Left kidney (tissue), 8 donors: ENCODE measurements at places on chromosomes 4 and X. TPM values are rescaled to one million over a fixed set of nuclear protein-coding genes. Genes with fewer than 3 reads are reported as not detected.

The FRG1 gene
- 66.7 TPM for polyA plus RNA-seq

The HDAC6 gene
- 206 TPM for polyA plus RNA-seq

The SYP gene
- 2.6 TPM for polyA plus RNA-seq

The RAB9B gene
- 3.2 TPM for polyA plus RNA-seq

The RPL34 gene
- 1,744 TPM for polyA plus RNA-seq

The GPRASP2 gene
- polyA plus RNA-seq, result 41.7 TPM

The SRPK3 gene
- 0.73 TPM for polyA plus RNA-seq

The SSX4B gene
- not detected for polyA plus RNA-seq

The CT45A1 gene
- polyA plus RNA-seq, result not detected

The SCML2 gene
- 13.1 TPM for polyA plus RNA-seq

The SMIM43 gene
- 0.47 TPM for polyA plus RNA-seq

The PFKFB1 gene
- polyA plus RNA-seq, result 0.73 TPM

The MAGEE2 gene
- 0.70 TPM for polyA plus RNA-seq

The ATOH1 gene
- polyA plus RNA-seq, result not detected

The SASH3 gene
- 1.3 TPM for polyA plus RNA-seq

The CXCR3 gene
- 0.17 TPM for polyA plus RNA-seq

The NR3C2 gene
- 16.2 TPM for polyA plus RNA-seq

The NXF2 gene
- polyA plus RNA-seq, result 0.71 TPM

The CCNB3 gene
- polyA plus RNA-seq, result 1.6 TPM

The MAGEA3 gene
- polyA plus RNA-seq, result not detected

The ARHGEF38 gene
- 5.9 TPM for polyA plus RNA-seq

The PCDH19 gene
- 2.2 TPM for polyA plus RNA-seq

The NDST3 gene
- 4.5 TPM for polyA plus RNA-seq

The MID2 gene
- 11.6 TPM for polyA plus RNA-seq

The EREG gene
- polyA plus RNA-seq, result 0.38 TPM

The PHEX gene
- 0.38 TPM for polyA plus RNA-seq

The TMEM271 gene
- polyA plus RNA-seq, result not detected

The GRIA2 gene
- polyA plus RNA-seq, result 2.4 TPM
